Activated CD4-positive, alpha-beta T cell treated with anti-CD3 and anti-CD28 coated beads for 36 hours (primary cell): ENCODE measurements at places on chromosomes 2 and 18. TPM values are rescaled to one million over a fixed set of nuclear protein-coding genes. Genes with fewer than 3 reads are reported as not detected.
A peak's percentile ranks its signal among the peaks of the same experiment; 100 is the strongest.

DNA sequence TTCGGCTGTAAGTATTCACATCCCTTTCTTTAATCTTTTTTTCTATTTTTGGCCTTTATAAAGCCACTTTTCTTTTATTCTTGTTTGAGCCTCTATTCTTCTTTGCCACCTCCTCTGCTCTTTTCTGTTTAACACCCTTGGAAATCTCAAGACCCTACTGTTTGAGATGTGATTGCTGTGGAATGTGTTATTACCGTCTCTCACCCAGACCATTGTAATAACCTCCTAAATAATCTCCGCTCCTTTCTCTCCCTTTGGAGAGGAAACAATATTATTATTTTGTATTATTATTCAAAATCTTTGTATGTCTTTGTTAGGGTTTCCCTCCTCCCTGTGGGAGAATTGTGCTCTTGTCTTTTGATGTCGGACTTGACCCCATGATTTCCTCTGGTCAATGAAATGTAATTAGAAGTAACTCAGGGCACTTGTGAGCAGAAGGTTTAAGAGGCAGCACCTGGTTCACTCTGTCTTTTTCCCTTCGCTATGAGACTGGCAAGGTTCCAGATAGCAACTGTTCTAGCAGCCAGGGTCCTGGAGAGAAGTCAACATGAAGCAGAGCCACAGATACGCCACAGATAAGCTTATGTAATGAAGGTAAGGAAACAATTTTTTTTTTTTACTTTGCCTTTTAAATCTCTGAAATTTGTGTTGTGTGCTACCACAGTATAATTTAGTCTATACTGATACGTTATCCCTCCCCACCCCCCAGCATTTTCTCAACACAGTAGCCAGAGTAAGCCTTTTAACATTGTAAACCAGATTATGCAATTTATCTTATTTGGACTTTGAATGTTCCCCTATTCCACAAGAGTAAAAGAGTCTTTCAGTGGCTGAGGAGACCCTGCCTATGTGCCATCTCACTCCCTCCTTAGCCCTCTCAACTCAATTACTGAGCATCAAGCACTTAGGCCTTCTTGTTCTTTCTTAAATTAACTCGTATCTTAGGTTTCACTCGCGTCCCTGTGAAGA is 601.2 kb upstream of the ZNF804A start:
- no peaks in the 10 kb centered on the region for H3K36me3 ChIP-seq
- no peaks in the 10 kb centered on the region for H3K4me1 ChIP-seq
- no peak overlapping the region for H3K27ac ChIP-seq
- H3K4me3 ChIP-seq, result no peak overlapping the region
- no peaks in the 10 kb centered on the region for H3K27me3 ChIP-seq

- H3K36me3 ChIP-seq, result no peaks in the 10 kb centered on the region
- H3K4me3 ChIP-seq, result no peak overlapping the region
- H3K27ac ChIP-seq, result no peak overlapping the region
These were observed 151.4 kb downstream of the SNTG2 start for GRCh38 chr2:1101982-1102590.

- peaks cover 11% of the 10 kb centered on the region for H3K27me3 ChIP-seq
- H3K27ac ChIP-seq, result no peak overlapping the region
- no peak for DNase-seq
- no peaks in the 10 kb centered on the region for H3K36me3 ChIP-seq
- H3K4me1 ChIP-seq, result no peaks in the 10 kb centered on the region
These were observed 141.7 kb upstream of the TWIST2 start for GRCh38 chr2:238706163-238706562.

The ST6GAL2 gene
- total RNA-seq, result not detected

The ALKAL2 gene
- not detected for total RNA-seq

GRCh38 chr18:26438980-26439379 is 109.4 kb downstream of the KCTD1 start:
- DNase-seq, result no peak
- H3K4me3 ChIP-seq, result no peak overlapping the region
- H3K27ac ChIP-seq, result no peak overlapping the region
- no peaks in the 10 kb centered on the region for H3K4me1 ChIP-seq
- H3K27me3 ChIP-seq, result peaks cover 5% of the 10 kb centered on the region

DNA sequence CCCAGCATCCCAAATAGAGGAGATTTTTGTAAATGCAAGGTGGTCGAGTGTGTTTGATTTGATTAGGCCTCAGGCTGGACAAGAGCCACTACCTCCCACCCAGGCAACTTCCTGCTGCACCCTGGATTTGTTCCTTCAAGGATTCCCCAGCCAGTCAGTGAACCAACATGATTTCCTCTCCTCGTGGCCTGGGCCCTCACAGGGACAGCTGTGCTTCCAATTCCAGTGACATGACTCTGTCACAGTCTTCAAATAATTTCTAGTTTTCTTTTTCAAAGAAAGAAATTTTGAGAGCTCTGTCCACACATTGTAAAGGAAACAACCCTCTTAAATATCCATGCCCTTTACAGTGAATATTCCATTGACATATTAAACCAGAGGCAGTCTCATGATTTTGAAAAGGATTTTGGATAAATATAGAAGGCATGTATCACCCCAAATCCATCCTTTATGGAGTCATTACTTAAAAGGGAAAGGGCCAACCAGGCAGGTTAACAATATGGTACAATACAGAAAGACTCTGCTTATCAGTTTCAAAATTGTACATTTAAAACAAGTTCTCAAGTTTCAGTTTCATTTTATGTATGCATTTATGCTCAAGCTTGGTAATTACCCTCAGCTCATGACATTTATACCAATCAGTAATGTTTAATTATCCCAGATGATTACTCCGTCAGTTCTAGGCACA is 121.3 kb upstream of the FOSL2 start:
- peaks cover 51% of the 10 kb centered on the region for H3K4me1 ChIP-seq
- DNase-seq, result no peak
- H3K27ac ChIP-seq, result no peak overlapping the region

The OR6B2 gene
- total RNA-seq, result not detected

DNA sequence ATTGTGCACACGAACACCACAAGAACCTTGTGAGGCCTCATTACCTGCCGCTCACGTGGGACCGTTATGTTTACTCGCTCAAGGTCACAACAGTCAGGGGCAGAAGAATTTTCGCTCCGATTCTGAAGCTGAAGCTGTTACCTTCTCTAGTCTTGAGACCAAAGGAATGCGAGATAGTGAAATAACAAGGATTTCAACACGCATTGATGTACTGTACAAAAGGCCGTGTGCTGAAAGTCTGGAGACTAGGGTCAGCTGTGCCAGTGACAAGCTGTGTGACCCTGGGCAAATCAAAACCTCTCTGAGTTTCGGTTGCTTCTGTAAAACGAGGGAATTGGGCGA is 583 bp downstream of the NEMP2 start:
- H3K36me3 ChIP-seq, result peaks cover 40% of the 10 kb centered on the region
- peak overlapping the region; percentile 98 for H3K27ac ChIP-seq
